ENCODE measurements at places on chromosomes 3 and 15.

DNA sequence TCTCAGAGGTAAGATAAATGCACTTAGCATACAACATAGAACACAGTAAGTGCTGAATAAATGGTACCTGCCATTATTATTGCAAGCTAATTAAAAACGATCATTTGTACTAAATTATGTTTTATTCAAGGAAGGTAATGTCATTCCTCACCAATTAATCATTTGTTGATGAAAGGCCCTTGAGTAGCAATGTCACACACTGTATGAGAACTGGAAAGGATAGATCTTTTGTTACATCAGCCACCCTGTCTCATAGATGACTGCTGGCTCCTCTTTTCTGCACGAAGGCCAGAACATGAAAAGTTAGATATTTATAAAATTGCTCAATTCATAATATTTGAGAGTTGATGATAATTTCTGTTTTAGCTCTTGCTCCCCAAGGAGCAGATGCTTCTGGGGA, 415.4 kb downstream of the RBMS3 start:
- no peak for DNase-seq

DNA sequence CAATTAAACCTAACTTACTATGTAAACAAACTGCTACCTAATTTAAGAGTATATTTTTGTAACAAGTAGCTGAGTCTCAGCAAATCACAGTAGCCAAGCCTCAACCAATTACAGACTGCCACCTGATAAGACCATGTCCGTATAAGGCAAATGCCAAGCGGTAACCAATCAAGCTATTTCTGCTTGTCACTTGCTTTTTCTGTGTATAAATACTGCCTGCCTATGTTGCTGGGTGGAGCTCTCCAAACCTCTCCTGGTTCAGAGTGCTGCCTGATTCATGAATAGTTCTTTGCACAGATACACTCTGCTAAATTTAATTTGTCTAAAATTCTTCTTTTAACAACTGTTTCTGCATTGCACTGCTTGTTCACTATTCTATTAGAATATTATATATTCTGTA, 42.6 kb downstream of the ZNF148 start:
- no peak for DNase-seq

DNA sequence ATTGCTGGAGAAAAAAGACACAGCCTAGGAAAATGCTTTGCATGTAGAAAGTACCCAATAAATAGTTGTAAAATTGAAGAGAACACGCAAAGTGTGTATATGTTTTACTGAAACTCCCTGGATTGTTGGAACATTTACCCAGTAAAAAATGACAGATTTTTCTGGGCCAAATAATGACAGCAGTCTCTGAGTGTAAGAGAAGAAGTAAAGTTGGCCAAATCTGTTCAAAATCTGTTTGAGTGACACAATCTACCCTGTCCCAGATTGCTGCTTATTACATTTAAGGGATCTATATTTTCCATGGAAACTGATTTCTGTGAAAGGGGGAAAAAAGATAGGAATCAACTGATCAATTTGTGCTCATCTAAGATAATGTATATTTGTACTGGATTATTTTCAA, 267.9 kb downstream of the TUSC7 start:
- DNase-seq: no peak

DNA sequence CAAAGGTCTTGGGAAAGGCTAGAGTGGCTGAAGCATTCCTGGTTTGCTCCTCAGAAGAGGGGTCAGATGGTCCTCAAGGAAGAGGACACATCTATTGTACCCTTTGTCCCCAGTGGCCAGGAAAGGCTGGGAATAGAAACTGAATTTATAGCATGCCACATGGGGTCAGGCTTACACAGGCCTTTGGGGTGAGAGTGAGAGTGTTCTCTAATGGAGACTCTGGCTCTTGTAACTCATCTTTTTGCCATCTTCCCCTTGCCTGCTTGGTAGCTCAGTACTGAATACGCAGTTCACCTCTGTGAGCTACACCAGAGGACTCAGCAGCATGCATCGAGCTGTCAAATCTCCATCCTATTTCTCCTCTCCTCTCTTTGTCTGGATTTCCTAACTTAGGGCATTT, 87.5 kb downstream of the ATP2B2 start:
- no peak for DNase-seq

GRCh38 chr3:123692041-123692440, 107.2 kb upstream of the HACD2 start:
- no peak for DNase-seq

DNA sequence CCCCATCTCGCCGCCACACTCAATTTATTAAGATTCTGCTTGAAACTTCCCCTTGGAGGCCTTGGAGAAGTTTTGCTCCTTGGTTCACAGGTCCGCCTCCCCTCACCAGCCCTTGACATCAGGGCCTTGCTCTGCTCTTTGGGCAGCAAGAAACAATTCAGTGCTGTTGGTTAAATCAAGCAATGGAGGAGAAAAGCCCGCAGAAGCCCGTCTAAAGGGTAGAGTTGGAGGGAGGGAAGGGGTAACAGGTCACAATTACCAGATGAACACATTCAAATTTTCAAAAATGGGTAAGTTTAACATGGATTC, 429 bp downstream of the PARP9 start:
- DNase-seq: no peak

DNA sequence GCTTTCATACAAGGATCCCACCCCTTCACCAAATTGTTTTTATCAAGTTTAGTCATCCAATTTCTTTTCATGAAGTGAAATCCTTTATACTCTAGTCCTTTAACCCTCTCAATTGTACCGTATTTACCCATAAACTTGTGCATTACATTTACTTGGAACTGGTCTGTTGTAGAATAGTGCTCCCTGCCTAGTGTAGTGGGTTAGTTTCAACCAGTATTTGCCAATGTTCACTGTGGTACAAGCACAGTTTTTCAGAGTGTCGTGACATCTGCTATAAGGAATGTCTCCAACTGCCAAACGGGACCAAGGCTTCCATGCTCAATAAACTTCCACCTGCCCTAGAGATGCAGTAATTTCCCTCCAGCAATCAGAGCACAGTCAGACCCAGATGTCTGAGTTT, 211.9 kb downstream of the KCNAB1 start:
- no peak for DNase-seq

DNA sequence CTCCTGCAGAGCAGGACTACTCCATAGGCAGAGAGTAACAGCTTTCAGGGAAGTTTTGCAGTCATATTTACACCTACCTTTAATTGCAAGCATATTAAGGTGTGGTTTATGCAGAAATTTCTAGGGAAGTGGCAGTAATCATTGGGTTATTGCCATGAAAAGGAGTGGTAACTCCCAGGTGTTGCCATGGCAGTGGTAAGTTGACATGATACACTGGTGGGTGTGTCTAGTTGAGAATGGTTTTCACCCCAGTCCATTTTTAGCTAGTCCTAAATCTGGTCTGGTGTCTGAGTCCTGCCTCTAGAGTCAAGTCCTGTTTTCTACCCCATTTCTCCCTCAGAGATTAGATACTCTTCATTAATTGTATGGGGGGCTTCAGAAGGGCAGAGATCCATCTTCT, 128.4 kb upstream of the GMNC start:
- DNase-seq: no peak

- peak; percentile 26 for DNase-seq
Measured at GRCh38 chr3:32175607-32176197, 62.8 kb upstream of the CMTM8 start.

DNA sequence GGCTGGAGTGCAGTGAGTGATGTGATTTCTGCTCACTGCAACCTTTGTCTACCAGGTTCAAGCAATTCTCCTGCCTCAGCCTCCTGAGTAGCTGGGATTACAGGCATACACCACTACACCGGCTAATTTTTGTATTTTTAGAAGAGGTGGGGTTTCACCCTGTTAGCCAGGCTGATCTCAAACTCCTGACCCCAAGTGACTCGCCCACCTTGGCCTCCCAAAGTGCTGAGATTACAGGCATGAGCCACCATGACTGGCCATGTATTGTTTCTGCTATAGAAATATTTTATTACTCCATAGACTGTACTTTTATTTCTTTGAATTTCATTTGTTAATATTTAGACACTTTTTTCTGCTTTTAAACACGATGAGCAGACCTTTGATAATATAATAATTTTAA, 60.4 kb downstream of the GTF2E1 start:
- DNase-seq: no peak

DNA sequence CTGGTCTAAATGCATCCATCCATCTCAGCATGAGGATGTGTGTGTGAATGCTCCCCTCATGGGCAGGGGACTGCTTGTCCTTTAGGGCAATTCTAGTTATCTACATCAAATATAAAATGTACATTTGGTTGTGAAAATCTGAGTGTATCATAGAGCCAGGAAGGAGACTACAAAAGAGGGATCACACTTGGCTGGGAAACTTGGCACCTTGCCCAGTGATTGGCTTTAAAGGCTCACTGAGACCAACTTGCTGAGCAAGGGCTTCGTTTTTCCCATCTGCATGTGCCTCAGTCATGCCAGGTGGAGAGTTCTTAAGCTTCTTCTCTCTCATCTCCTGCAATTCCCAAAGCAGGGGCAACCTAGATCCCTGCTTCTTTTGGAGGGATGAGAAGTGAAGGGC, 5.2 kb downstream of the CAPN3 start:
- DNase-seq: no peak

- DNase-seq: no peak
Measured at GRCh38 chr3:117356091-117356705, 646.6 kb downstream of the TUSC7 start.

DNA sequence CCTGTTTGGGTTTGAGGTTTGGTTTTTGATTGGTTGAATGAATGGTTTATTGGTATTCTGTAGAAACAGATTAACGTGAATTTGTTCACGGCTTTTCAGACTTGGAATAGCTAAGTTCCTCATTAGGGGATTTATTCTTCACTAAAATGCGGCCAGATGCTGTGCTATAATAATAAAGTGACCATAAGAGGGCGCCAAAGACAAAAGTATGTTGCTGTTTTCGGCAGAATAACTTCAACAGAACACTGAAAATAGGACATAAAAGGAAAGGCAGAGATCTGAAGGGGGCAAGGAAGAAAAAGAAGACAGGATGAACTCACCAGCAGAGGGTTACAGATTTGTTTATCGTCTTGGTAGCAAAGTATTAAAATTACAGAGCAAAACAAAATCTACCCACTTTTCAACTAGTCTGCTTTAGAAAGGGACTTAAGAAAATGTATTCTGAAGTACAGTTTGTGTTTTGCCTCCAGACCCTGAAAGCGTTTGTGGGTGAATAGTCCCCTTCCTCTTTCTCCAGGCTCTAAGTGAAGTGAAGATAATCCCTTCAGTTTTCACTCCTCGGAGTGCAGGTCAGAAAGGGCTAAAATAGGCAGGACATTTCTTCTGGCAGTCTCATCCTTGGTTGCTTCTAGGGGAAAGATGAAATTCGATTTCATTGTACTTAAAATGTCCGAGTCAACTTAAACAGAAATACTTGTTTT, 147.6 kb downstream of the IL20RB start:
- peak; percentile 40 for DNase-seq

- DNase-seq: no peak
Measured at GRCh38 chr3:36649125-36649524, 115.2 kb downstream of the DCLK3 start.

DNA sequence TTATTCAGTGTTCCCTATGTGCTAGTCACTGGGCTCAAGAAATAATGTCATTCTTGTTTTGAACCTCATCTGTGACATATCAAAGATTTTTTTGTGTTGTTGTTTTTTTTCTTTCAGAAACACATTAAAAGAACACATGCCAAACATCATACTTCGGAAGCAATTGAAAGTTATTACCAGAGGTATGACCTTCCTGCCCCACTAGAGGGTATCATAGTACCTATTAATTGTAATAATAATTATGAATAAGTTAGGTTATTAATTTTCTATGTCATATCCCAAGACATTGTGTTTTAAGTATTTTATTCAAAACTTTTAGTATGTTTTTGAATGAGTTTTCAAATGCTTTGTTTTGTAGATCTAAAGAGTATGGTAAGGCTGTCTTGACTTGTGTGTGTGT, 65.7 kb downstream of the CDIN1 start:
- no peak for DNase-seq

DNA sequence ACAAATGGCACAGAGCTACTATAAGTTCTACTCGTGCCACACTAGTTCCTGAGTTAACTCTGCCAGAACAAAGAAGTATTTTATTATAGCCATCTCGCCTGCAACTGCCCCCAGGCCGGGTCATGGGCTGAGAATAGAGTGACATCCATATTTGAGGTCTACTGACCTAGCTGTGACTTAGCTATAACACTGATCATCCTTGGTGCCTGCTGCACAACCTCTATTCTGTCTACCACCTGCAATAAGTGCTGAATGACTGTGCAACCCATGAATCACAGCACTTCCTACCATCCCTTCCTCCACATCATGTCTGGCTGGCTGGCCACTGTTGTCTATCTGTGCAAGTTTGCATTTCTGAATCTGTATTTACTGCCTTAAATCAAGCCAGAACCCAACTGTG, 506.5 kb upstream of the TBL1XR1 start:
- DNase-seq: no peak

- no peak for DNase-seq
Measured at GRCh38 chr15:74392451-74392830, 25.0 kb upstream of the CYP11A1 start.

DNA sequence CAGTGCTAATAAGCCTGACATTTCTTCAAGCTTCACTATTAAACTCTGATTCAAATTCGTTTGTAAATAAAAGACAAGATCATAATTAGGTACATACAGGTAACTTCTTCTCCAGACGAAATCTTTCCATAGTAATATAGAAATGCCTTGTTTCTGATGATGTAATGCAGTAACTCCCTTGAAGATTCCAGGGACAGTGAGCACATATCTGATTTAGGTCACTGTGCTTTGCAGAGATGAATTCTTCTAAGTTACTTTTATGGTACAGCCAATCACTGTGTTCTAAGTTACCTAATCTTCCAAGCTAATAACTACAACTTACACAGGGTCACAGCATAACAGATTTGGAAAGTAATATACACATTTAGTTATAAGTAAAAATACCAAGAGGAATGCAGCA, 27.6 kb downstream of the SLC4A7 start:
- DNase-seq: no peak

DNA sequence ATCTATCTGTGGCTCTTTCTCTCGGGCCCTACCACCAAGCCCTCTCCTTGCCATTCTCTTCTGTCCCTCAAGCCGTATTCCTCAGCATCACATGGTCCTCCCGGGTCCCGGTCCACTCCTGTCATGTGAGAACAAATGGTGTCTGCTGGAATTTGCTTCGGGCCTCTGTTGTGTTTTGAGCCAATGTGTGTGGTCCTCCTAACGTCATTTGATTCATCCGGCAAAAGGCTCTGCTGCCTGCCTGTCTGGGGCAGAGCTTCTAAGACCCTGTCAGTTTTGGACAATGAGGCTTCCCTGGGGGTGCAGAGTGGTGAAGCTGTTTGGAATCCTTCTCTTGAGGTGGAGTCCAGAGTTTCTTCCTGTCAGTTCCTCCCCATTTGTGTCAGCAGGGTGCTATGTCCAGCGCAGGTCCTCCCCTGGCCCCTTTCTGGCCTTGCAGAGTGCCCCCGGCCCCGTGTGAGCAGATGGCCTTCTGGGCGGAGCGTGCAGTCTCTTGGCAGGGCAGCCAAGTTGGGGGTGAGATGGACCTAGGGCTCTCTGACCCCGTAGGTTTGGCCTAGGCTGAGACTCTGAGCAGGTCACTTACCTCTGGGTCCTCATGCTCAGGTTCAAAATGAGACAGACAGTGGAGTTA, 93.6 kb downstream of the APBA2 start:
- no peak for DNase-seq
